Hematopoietic multipotent progenitor cell treated with erythropoietin and hydrocortisone succinate and interleukin-3 and kit ligand, for 17 days (in vitro differentiated cells): ENCODE measurements at places on chromosomes 11 and 22.
A peak's percentile ranks its signal among the peaks of the same experiment; 100 is the strongest.

GRCh38 chr11:83572581-83573496 is 286.7 kb upstream of the CCDC90B start:
- DNase-seq: no peak

GRCh38 chr11:70671083-70671482 is 272.8 kb downstream of the CTTN start:
- DNase-seq: no peak

GRCh38 chr11:4071914-4072313 is 22.7 kb upstream of the RRM1 start:
- DNase-seq: no peak

DNA sequence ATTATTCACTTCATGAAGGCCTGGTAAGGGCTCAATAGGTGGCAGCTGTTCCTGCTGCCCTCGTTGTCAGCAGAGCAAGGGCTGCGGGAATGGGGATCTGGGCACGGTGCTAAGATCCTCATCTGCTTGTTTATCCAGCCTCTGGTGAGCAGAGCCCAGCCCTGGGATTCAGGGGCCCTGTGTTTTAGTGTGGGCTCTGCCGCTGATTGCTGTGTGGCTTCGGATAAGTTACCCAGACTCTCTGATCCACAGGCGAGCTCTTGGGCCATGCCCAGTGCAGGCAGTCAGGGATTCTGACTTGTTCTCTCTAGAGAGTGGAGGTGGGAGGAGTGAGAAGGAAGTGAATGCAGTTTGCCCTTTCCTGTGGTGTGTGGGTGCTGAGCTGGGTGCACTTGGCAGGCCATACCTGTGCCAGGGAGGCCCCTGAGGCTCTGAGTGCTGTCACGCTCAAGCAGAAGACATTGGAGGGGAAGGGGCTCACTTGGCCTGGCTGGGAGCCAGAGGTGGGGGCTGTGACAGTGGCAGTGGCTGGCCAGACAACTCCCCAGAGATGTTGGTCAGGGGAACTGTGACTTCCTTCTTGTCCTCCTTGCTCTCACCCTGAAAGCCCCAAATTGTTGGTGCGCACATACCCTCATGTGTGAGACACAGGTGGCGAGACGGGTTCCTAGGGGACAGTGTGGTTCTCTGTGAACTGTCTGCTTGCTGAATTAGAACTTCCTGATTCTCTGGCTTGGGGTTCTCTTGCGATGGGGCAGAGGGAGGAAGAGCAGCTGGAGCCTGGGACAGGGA is 43.7 kb downstream of the CD82 start:
- no peak for DNase-seq

DNA sequence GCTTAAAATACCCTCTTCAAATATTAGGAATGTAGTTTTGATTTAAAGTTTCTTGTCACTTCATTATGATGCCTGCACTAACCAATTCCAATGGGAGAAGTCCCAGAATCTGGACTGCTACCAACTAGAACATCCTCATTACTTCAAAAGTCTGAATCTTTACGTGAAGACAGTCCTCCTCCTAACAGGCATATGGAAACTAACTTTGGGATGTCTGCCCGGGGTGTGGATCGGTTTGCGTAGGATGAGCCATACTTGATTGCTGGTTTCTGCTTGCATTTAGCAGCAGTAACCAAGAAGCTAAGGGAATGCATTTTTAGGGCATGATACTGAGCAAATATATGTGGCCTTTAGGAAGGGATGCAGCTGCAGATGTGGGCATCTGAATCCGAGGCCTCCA is 177.1 kb downstream of the LRRC4C start:
- DNase-seq: no peak

- no peak for DNase-seq
Measured at GRCh38 chr22:18079706-18080233, 2.0 kb downstream of the PEX26 start.

- DNase-seq: no peak
Measured at GRCh38 chr11:88102598-88102934, 72.7 kb downstream of the RAB38 start.

- no peak for DNase-seq
Measured at GRCh38 chr11:114617157-114618124, 21.9 kb upstream of the NXPE4 start.

DNA sequence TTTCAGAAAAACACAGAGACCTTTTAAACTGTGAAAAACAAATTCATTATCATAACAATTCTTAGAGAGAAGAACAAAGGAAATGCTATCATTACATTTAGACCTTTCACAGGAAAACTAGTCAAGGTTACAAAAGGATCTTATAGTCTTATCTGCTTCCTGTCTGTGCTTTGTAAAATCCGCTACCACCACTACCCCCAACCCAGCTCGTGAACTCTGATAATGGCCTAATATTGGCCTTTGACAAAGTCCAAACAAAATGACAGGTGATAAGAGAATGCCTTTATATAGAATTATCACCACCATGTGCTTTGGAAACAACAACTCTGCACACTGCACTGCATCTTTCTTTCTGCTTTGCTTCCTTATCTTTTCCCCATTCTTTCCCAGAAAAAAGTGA is 272.5 kb downstream of the SBF2 start:
- no peak for DNase-seq

GRCh38 chr11:15845261-15845660 is 511.1 kb downstream of the SOX6 start:
- DNase-seq: no peak

DNA sequence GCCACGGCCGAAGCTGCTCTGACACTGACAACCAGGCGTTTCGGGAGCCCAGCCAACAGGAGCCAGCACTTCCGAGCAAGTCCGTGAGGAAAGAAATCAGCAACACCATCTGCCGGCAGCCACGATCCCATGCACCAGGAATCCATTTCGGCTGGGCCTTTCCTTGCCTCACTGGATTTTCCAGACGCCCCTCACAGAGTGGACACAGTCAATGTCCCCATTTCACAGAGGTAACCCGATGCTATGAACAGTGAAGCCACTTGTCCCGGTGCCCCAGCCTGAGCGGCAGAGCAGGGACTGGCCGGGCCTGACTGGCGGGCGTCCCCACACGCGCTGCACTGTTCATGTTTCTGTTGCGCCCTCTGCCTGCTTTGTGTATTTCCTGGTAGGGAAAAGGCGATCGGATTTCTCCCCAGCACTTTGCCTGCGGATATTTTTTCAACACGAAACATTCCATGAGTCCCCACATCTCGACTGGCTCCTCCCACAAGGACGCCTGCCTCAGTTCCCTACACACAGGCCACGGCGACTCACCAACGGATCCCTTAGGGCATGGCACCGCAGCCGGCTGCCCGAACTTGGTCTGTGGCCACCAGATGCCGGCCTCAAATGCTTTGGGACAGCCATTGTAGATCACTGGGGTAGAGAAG is 55.3 kb downstream of the TRMU start:
- no peak for DNase-seq

- DNase-seq: no peak
Measured at GRCh38 chr11:77502346-77502905, 28.5 kb upstream of the PAK1 start.

DNA sequence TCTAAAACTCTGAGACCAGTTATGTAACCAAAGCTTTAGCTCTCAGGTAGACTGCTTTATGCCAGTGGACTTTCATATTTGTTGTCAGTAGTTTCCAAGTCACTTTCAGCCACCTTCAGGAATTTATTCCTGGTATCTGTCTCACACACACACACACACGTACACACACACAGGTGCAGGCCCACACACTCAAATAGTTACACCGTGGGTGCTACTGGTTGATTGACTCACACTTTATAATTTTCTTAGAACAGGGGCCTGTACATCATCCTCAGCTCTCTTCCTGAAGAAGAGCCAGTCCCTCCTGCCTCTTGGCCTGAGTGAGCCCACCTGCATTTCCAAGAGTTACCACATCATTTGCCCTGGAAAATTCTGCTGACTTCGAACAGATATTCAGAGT is 555.2 kb downstream of the SOX6 start:
- no peak for DNase-seq

- DNase-seq: no peak
Measured at GRCh38 chr11:107561688-107562087, 3.8 kb downstream of the ALKBH8 start.

GRCh38 chr22:19960491-19961200 is 19.0 kb upstream of the TXNRD2 start:
- no peak for DNase-seq

GRCh38 chr11:93410441-93410840 is 79.9 kb downstream of the DEUP1 start:
- no peak for DNase-seq

DNA sequence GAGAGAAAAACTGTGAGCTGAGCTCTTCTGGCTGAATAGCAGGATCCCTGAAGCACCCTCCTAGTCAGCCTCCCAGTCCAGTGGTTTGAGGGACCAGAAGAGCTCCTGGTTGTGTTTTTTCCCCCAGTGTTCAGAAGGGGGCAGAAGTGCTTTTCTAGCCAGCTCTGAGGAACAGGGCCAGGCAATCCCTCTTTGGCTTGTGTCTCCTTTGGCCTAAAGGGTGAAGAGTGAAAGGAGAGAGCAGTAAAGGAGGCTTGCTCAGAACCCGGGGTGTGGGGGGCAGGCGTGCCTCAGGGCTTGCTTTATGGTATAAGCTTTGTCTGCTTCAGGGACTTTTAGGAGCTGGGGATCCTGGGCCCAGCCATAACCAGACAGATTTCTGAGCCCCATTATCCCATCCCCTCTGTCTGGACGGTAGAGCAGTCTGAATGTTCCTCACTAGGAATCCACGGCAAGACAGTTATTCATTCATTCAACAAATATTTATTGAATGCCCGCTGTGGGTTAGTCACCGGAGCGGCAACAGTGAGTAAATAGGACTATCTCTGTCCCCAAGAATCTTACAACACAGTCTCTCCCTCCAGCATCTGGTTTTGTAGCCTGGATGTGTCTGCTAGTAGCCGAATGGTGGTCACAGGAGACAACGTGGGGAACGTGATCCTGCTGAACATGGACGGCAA is 14.5 kb downstream of the ACP2 start:
- DNase-seq: no peak

DNA sequence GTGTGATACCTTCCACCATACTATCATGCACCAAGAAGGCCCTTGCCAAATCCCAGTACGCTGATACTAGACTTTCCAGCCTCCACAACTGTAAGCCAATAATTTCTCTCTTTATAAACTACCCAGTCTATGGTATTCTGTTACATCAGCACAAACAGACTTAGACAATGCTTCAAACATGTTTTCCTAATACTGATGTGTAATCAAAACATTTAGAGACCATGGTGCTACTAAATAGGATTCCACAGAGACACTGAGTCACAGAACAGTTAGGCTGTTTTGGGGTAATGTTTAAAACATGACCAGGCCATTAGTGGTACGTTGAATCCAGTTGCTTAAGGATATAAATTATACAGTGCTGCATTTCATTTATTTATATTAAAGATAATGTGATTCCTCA is 103.7 kb downstream of the PICALM start:
- DNase-seq: no peak

GRCh38 chr11:27902981-27903624 is 202.8 kb upstream of the BDNF start:
- no peak for DNase-seq

GRCh38 chr11:58905011-58905720 is 34.1 kb upstream of the GLYATL1 start:
- no peak for DNase-seq

GRCh38 chr11:103582351-103582909 is 454.0 kb upstream of the DDI1 start:
- DNase-seq: no peak

DNA sequence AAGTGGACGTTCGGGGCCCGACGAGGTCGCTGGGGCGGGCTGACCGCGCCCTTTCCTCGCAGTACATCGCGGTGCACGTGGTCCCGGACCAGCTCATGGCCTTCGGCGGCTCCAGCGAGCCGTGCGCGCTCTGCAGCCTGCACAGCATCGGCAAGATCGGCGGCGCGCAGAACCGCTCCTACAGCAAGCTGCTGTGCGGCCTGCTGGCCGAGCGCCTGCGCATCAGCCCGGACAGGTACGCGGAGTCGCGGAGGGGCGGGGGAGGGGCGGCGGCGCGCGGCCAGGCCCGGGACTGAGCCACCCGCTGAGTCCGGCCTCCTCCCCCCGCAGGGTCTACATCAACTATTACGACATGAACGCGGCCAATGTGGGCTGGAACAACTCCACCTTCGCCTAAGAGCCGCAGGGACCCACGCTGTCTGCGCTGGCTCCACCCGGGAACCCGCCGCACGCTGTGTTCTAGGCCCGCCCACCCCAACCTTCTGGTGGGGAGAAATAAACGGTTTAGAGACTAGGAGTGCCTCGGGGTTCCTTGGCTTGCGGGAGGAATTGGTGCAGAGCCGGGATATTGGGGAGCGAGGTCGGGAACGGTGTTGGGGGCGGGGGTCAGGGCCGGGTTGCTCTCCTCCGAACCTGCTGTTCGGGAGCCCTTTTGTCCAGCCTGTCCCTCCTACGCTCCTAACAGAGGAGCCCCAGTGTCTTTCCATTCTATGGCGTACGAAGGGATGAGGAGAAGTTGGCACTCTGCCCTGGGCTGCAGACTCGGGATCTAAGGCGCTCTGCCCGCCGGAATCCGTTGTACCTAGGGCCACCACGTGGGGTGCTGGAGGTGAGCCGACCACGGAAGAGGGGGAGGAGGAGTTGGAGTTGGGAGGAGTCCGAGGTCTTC is 771 bp downstream of the MIF start:
- peak; percentile 59 for DNase-seq

- DNase-seq: peak; percentile 77
Measured at GRCh38 chr11:65779919-65780769, 632 bp downstream of the AP5B1 start.

DNA sequence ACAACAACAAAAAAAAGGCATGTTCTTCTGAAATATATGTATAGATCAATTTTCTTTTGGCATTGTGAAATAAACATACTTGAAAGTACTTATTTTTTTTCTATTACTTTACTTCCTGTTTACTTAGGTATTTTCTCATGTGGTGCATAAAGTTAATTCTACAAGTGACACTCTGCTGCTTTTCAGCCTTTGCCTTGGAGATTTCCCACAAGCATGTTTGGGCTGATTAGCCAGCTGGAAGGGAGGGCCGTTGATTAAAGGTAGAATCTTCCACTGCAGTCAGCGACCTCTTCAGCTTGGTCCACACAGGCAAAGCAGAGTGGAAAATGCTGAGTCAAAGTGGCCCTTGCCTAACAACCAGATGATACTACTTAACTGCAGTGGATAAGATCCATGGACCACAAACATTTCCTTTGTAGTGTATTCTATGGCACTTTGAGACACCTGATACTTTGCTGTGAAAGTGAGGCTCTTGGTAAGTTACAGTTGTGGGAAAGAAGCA is 176.0 kb downstream of the ARHGAP42 start:
- DNase-seq: peak; percentile 91

- DNase-seq: no peak
Measured at GRCh38 chr11:77441426-77441825, 32.5 kb downstream of the PAK1 start.

DNA sequence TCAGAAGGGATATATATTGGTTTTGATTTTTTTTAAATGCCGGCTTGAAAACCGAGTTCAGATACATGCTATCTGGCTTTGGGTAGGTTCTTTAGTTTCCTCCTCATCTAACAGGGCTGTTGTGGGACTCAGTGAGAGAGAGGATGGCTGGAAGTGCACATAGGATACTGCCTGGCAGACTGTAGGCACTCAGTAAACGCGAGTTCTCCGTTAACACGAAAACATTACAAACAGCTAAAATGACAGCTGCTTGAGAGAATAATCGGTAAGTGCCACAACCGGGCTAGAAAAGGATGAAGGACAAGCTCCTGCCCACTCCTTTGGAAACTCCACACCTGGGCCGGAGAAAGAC is 369 bp downstream of the XRRA1 start:
- no peak for DNase-seq

- no peak for DNase-seq
Measured at GRCh38 chr11:21514316-21514715, 678.6 kb upstream of the ANO5 start.
